IMR-90 (cell line): ENCODE measurements at places on chromosomes 3 and 15.

DNA sequence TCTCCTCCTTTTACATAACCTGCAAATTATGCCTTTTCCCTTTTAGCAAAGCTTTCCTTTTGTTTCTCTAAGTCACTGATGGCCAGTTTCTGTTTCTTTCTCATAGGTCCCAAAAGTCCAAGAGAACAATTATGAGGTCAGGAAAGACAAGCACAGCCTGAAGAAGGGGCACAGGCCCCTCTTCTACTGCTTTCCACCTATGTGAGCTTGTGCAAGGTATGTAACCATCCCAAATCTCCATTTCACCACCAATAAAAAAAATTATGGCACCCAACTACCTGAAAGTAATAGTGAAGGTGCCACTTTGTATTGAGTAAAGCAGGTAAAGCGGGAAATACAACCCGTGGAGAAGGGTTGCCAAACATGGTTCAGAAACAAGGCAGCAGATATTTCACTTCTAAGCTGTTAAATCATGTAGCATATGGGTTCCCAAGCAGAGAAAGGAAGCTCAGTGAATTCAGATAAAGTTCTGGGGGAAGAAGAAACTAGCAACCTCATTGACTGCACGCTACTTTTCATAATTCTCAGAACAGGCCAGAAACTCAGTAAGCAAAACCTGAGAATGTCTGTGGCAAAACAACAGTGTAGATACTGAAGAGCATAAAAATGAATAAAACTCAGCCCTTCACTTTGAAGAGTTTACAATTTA lies 4.2 kb downstream of the PLOD2 start:
- no peak for DNase-seq
- no peaks in the 10 kb centered on the region for H3K27me3 ChIP-seq
- H3K4me1 ChIP-seq = peaks cover 12% of the 10 kb centered on the region
- H3K27ac ChIP-seq = no peak overlapping the region

DNA sequence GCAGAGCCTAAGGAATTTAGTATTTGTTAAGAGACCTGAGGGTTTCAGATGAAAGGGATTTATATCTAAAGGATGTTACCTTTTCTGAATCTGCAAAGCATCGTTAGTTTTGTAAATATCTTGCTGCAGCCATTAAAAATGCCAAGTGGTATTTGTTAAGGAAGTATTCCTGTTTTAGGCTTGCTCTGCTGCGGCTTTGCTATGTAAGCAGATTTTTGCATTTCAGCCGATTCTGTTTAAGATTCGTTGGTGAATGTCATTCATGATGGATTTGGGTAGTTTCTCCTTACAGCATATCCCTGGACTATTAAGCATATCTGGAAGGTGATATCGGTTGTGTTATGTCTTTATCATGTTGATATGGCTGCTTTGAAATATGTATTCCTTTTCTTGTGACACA lies 1.0 kb downstream of the USP8 start:
- H3K4me1 ChIP-seq = no peaks in the 10 kb centered on the region; the same call in 1 of the 2 replicates
- no peaks in the 10 kb centered on the region for H3K36me3 ChIP-seq
- no peak overlapping the region for H3K27ac ChIP-seq
- no peaks in the 10 kb centered on the region for H3K27me3 ChIP-seq

- H3K27ac ChIP-seq = no peak overlapping the region
- H3K27me3 ChIP-seq = no peaks in the 10 kb centered on the region
- peak; percentile 40 for DNase-seq
- peaks cover 13% of the 10 kb centered on the region; the same call in 1 of the 2 replicates for H3K4me1 ChIP-seq
- no peaks in the 10 kb centered on the region for H3K36me3 ChIP-seq
- H3K4me3 ChIP-seq = no peak overlapping the region
Observed at GRCh38 chr3:65831733-65832425, 206.8 kb downstream of the MAGI1 start.

GRCh38 chr3:101383656-101384055 lies 63.3 kb upstream of the IMPG2 start:
- H3K4me1 ChIP-seq = peaks cover 2% of the 10 kb centered on the region; the same call in 1 of the 2 replicates
- no peaks in the 10 kb centered on the region for H3K27me3 ChIP-seq
- H3K4me3 ChIP-seq = no peak overlapping the region
- H3K27ac ChIP-seq = no peak overlapping the region
- H3K36me3 ChIP-seq = no peaks in the 10 kb centered on the region
- DNase-seq = no peak
